ENCODE measurements at places on chromosomes 11 and 22.

- DNase-seq = no peak
Observed at GRCh38 chr22:50243685-50244419, 971 bp downstream of the TUBGCP6 start.

DNA sequence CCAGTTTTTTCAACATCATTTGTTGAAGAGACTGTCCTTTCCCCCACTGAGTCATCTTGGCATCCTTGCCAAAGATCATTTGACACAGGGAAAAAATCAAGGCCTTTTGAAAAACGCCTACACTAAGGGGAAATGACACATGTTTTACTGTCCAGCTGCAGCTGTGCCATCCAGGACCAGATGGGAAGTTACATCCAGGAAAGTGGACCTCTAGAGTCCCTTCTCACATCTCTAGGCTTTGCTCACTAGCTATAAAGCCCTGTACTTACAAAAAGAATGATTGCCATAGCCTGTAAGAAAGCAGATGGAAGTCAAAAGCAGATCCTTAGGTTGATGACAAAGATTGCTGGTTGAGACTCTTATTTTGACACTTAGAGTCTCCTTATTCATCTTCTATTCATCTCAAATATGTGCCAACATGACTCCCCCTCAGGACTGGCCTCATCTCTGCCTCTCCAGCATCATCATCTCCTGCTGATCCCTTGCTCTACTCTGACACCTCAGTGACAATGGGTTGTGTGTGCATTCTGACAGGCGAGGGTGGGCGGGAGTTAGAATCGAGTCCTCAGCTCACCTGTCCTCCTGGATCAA, 22.8 kb downstream of the OSBP2 start:
- DNase-seq = no peak

- DNase-seq = no peak
Observed at GRCh38 chr11:36702330-36703054, 104.5 kb upstream of the RAG2 start.

DNA sequence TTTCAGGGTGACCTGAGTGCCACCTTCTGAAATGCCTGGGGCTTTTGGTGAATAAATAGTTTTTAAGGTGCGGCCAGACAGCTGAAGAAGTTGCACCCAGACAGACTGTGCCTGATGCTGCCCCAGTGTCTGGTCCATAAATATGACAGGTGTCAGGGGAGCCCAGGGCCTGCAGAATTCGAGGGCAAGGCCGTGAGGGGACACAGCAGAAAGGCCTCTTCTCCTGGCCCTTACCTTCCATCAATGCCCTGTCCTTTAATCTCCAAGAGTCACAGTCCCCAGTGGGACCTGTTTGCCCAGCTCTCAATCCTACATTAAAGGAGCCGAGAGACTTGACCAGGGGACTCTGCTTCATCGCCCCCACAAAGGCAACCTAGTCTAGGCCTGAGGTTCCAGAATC, 45.7 kb downstream of the NAT10 start:
- DNase-seq = no peak

DNA sequence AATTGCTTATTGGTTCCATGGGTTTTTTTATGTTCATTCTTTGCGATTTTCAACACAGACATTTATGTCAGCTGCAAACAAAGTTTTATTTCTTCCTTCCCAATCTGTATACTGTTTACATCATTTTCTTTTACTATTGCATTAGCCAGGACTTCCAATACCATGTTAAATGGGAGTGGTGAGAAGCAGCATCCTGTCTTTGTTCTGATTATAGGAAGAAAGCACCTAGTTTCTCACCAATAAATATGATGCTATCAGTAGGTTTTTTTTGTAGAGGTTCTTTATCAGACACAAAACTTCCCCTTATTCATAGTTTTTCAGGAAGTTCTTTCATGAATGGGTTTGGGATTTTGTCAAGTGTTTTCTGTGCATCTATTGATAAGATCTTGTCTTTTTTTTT, 28.0 kb upstream of the OR8B8 start:
- DNase-seq = no peak

GRCh38 chr22:43424666-43425630, 13.1 kb downstream of the MPPED1 start:
- DNase-seq = no peak

GRCh38 chr22:38987171-38987895, 5.2 kb downstream of the APOBEC3B start:
- DNase-seq = no peak

DNA sequence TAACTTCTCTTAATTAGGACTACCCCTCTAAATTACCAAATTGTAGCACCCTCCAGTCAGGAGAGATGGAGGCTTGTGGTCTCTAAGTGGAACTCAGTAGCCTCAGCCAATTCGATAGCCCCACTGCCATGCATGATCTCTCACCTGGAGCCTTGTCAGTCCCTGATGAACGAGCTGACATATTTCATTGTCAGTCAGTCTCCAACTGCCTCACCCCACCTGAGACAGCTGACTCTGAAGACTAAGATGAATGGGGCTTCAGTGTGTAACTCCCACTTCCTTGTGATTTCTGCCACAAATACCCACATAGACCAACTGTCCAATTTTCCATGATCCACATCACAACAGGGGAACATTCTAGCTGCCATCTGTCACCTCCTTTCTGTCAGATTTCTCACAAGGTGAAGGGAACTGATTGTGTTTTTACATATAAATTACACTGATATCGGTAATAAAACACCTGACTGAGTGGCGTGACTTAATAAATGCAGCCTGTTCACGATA, 206.5 kb downstream of the FAM181B start:
- DNase-seq = no peak

GRCh38 chr22:30837531-30837930, 131.0 kb downstream of the MORC2 start:
- DNase-seq = no peak

GRCh38 chr11:69486773-69487291, 5.4 kb downstream of the LINC01488 start:
- DNase-seq = no peak

DNA sequence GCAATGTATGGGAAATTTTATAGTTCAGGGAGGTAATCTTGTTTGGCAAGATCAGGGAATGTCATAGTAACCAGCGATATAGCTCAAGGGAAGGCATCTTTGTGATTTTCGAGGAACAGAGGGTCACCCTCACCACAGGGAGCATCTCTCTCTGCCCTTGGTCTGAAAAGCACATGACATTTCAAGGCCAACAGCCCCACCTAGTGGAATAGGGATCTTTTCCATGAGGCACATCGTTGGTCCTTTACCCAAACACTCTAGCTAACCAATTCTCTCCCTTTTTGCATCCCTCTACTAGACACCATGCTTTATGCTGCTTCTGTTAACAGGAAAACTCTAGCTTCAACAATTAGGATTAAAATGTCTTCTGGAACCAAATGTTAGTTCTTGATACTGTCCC, 179.0 kb downstream of the GRM5 start:
- no peak for DNase-seq

DNA sequence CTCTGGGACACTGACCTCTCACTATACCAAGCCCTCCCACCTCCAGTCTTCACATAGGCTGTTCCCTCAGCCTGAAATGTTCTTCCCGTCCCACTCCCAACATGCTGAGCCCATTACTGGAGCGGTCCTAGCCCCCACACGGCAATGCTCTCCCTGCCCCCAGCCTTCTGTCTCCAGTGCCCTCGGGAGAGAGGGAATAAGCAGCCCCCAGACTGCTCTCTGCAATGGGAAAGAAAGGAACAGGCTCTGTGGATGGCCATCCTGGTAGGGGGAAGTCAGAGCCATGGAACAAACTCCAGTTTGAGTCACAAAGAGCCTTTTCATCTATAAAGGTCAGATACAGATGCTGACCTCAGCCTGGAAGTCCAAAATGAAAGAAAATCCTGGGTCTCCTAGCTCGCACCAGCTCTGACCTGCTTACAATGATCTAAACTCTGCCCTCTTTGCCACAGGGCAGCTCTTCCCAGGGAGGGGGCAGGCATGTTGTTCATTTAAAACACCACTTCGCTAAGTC, 62.6 kb downstream of the FLRT1 start:
- no peak for DNase-seq

- no peak for DNase-seq
Observed at GRCh38 chr11:2256951-2257700, 13.3 kb downstream of the ASCL2 start.

- no peak for DNase-seq
Observed at GRCh38 chr11:66059966-66060680, 8.0 kb downstream of the SF3B2 start.

GRCh38 chr11:28834877-28835276, 726.7 kb downstream of the METTL15 start:
- no peak for DNase-seq

DNA sequence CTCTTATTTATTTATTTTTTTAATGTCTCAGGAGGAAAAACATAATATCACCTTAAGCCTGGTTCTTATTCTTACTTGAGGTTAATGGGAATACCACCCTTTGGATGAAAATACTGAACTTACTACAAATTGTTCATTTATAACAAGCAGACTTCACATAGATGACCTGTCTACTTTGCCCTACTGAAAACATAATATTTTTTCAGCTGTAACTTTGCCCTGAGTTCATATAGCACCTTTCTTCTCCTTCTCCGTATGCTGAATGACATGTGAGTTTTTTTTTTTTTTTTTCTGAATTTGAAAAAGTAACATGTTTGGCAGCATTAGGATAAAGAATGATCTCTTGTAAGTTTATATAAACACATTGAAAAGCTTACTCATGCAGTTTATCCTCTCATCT, 186.8 kb downstream of the TMEM135 start:
- DNase-seq = no peak

DNA sequence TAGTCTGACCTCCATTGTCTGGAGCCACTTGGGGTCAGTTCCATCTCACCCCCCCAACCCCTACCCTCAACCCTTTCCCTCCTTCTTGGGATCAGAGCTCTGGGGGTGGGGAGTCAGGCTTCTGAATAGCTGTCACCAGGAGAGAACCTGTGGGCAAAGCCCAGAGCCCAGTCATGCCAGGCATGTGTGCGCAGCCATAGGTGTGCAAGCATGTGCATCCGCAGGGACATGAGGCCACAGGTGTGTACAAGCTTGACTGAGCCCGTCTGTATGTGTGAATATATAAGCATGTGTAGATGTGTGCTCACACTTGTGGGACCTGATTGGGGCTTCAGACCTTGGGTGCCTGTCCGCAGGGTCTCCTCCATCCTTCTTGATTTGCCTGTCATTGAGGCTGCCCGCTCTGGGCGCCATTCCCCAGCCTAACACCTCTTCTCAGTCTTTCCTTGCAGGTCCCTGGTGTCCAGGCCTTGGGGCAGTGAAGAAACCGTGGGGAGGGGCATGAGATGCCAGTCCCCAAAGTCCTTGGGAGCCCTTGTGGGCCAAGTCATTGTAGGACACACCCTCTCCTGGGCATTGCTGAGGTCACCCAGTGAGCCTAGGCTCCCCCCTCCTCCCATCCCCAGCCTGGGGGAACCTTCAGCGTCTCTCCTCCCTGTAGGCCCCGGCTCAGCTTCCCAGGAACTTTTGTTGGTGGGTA, 9.0 kb downstream of the ATG16L2 start:
- no peak for DNase-seq

GRCh38 chr11:88194990-88195389, 19.7 kb upstream of the RAB38 start:
- no peak for DNase-seq

DNA sequence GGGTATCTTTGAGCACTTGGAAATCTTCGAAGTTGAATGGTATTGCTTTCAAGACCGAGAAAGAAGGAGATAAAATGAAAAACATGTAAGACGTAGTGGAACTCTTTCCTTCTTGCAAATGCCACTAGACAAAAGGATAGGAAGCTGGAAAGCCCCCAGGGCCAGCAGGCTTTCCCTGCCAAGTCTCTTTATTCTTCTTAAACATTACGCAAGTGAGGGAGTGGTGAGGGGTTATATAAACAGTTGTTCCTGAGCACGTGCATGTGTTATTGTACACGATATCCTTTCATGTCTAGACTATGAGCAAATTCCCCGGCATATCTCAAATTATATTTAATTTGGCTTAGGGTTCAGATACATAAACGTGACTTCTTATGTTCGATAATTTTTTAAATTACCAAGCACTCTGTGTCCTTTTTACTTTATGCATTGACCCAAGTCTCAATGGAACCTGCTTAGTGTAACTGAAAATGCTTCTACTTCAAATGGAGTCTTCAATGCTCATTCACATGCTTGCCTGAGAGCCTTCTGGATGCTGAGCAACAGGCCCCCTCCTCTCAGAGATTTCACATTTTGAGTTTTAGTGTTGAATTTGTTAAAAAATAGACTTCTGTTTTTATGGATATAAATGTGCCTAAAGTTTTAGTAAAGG, 59.0 kb downstream of the PPP2R1B start:
- no peak for DNase-seq

- DNase-seq = no peak
Observed at GRCh38 chr11:12402691-12403120, 25.3 kb downstream of the PARVA start.

DNA sequence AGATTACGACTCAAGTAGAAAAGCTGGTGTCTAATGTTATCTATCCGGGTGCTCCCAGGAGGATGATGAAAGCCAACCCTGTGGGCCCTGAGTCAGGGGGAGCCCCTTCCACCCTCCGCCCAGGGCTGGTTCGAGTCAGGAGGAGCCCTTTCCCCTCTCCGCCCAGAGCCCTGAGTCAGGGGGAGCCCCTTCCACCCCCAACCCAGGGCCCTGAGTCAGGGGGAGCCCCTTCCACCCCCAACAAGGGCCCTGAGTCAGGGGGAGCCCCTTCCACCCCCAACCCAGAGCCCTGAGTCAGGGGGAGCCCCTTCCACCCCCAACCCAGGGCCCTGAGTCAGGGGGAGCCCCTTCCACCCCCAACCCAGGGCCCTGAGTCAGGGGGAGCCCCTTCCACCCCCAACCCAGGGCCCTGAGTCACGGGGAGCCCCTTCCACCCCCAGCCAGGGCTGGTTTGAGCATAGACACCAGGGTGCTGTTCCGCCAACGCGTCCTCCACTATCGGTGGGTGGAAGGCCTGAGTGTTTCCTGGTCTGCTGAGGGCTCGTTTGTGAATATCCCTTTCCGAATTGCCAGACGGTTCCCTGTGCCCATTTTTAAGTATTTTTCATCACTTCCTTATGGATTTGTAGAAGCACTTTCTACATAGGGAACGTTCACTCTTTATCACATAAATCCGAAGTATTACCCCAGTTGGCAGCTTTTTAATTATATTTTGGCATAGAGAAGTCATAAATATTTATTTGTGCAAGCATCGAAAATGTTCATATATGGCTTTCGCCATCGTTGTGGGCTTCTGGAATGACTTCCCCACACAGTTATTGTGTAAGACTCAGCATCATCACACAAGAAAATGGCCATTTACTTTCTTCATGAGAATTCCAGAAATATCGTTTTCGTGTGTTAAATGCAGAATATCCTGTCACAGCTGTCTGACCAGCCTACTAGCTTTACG, 380.6 kb downstream of the BRD1 start:
- no peak for DNase-seq

- no peak for DNase-seq
Observed at GRCh38 chr11:110196241-110196754, 100.1 kb downstream of the RDX start.

DNA sequence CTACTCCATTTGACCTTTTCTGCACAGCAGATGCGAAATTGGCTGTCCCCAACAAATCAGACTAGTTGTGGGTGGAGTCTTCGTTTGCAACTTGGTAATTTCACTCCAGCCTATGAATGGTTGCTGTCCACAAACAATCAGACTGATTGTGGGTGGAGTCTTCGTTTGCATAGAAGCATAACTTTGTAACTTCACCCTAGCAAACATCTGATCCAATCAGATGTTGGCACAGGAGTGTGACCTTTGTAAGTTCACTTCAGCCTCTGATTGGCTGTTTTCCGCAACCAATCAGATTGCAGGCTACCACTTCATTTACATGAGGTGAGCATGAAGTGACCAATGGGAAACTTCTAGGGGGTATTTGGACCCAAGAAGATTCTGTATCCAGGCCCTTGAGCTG, 16.3 kb upstream of the CABP2 start:
- DNase-seq = no peak
